CD4-positive, CD25-positive, alpha-beta regulatory T cell (primary cell): ENCODE measurements at places on chromosomes 3 and 15.

- DNase-seq: no peak
Measured at GRCh38 chr3:126664591-126665214, 9.8 kb upstream of the TXNRD3 start.

- DNase-seq: no peak
Measured at GRCh38 chr3:10299175-10299574, 6.4 kb upstream of the GHRL start.

DNA sequence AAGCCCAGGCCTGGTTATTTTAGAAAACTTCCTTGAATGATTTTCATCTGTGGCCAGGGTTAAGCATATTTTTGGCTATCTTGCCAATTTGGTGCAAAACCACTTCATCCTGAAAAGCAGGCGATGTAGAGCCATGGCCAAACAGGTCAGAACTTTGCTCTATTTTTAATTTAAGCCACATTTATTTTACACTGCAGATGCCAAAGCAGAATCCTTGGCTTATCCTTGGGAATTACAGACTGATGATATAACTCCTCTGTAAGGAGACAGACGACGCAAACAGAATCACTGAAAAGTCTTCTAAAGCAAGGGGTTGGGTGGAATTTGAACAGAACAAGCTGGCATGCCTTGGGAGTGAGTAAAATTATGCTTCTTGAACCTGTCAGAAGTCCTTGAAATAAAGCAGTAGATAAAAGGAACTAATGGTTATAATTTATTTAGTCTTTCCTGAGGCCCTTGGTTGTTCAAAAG is 121.9 kb downstream of the CHST2 start:
- no peak for DNase-seq

DNA sequence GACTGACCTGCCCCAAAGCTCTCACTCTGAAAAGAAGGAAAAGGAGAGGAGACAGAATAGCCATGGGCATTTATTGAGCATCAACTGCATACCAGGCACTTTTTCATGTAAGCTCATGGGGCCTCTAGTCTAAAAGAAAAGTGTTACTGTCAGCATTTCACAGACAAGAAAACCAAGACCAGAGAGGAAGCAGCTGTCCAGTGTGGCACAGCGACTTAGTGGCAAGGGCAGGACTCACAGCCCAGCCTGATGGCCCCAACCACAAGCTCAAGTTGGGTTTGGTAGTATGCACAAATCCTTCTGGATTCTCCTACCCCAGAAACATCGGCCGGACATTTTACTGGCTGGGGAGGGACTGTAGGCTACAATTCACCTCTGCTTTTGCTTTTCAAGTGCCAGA is 5.8 kb downstream of the EFCC1 start:
- no peak for DNase-seq

DNA sequence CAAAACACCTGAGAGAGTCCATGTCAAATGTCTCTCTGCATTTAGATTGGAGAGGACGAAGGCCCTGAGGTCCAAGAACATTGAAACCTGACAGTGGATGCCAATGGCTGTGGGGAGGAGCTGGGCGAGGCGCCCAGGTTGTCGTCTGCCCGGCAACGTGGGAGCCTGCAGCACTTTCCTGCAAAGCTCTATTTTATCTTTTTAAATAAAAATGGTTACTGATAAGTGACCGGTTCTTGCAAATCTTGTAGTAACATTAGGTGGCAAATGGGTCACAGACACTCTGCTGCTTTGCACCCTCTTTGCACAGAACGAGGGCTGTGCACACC is 19.5 kb upstream of the FANCD2 start:
- DNase-seq: no peak

DNA sequence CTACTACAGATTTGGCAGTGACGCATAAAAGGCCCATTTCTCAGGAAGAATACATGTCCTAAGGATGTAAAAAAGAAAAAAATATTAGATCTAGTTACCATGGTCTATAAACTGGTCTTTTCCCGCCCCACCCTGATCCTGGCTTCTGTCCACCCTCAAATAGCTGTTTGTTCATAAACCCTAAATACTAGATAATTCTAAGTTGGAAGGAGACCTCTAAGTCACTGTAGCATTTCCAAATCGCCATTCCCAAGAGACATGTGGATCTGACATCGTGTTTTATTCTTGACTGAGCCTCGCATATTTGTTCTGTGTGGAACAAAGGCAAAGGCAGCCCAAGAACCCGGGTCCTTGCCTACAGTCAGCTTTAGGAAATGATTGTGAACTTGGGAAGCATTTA is 49.0 kb downstream of the LMCD1 start:
- no peak for DNase-seq

- no peak for DNase-seq
Measured at GRCh38 chr15:93005133-93005532, 83.9 kb downstream of the RGMA start.

- DNase-seq: no peak
Measured at GRCh38 chr3:188349933-188350332, 196.0 kb downstream of the LPP start.

DNA sequence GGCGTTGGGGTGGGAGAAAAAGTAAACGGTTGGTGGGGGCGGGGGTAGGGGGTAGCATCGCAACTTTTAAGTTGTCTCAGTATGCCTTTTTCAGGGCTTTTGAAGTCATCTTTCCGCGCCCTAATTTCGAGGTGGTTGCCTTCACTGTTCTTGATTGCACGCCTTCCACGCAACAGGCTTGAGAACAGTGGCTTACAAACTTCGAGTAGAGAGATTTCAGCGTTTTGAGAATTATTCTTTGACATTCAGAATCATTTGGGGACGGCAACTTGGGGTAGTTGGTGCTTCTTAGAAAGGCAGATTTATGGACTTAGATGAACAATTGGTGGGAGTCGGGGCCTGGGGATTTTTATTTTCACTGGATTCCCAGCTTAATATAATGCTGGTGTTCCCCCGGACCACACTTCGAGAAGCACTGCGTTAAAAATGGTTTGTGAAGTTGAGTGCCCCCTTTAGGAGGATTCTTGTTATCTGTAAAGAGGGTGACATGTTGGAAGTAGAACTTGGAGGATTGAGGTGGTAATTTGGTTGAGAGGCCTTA is 880 bp downstream of the PPP4R2 start:
- peak; percentile 47 for DNase-seq

- no peak for DNase-seq
Measured at GRCh38 chr3:194128202-194128918, 7.6 kb upstream of the HES1 start.

- no peak for DNase-seq
Measured at GRCh38 chr3:190318666-190319065, 3.6 kb downstream of the CLDN1 start.

- no peak for DNase-seq
Measured at GRCh38 chr15:38252481-38253350, at the start of gene SPRED1. Gene SPRED1 (plus strand): TSS chr15:38252836. CDS start chr15:38253186, 350 bp downstream.

- no peak for DNase-seq
Measured at GRCh38 chr3:32229565-32229964, 8.9 kb upstream of the CMTM8 start.

GRCh38 chr15:89993349-89993748 is 7.8 kb upstream of the ZNF710 start:
- no peak for DNase-seq

DNA sequence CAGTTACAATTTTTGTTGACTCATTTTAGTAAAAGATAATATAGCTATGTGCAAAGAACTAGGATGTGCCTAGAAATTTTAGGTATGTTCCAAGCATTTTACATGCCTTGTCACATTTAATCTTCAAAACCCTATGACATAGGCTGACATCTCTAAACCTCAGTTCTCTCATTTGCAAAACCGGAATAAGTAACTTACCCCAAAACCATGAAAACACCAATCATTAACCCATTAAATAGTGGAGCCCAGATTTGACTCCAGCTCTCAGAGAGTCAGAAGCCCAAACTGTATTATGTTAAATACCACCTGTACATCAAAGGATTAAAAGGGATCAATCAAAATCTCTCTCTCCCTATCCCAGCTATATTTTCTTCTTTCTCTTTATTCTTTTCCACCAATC is 36.6 kb downstream of the GSK3B start:
- no peak for DNase-seq

- no peak for DNase-seq
Measured at GRCh38 chr15:69973880-69974279, 123.8 kb downstream of the TLE3 start.
